ENCODE measurements at places on chromosomes 11 and 22.

- DNase-seq, result peak; percentile 62
These were observed 667 bp downstream of the CD81 start for GRCh38 chr11:2377511-2378443.

DNA sequence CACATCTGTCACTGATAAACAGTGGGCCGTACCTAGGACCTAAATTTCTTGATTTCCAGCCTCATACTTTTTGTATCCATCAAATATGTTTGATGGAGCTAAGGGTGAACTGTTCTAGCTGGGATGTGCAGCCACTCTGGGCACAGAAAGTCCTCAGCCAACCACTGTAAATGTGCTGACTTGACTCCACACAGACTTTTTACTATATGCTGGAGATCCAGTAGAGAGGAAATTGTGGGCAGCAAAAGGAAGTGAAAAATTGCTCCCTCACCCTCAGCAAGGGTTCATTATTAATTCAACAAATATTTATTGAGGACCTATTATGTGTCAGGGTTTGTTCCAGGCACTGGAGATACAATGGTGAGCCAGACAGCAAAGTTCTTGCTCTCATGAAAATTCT is 54.2 kb upstream of the AMPD3 start:
- DNase-seq, result no peak

DNA sequence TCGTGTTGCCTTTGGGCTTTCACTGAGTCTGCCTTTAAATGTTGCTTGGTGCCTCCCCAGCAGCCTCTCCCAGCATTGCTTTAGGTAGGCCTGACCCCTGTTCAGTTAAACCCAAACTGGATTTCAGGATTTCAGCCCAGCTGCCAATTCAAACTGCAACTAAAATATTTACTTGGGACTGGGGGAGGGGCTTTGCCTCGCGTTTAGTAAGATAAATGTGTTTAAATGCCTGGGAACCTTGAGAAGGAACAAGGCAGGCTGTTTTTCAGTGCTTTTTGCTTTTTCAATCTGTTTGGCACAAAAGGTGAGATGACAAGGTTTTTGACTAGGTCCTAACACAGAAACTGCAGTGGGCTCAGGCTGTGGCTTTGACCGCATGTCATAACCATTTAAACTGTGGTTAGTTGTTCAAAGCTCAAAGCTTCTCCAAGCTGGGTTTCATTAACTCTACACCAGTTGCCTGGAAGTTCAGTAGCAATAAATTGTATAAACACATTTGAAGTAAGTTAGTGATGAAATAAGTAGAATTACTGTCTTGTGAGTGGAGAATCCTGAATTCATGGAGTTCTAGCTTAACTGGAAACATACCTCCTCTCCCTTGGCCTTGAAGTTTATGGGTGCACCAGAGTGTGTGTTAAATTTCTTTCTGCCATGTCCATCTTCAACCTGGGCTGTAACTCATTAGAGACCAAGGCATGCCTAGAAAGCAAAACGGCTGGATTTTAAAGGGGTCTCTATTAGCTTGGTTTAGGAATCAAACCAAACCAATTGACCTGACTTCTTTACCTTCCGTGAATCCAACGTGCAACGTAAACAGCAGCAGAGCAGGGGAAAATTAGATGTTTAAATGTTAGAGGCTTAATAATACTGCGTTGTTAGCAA is 3.6 kb downstream of the PKNOX2 start:
- no peak for DNase-seq

GRCh38 chr11:76781046-76781801 is 1.9 kb upstream of the TSKU start:
- DNase-seq, result no peak

DNA sequence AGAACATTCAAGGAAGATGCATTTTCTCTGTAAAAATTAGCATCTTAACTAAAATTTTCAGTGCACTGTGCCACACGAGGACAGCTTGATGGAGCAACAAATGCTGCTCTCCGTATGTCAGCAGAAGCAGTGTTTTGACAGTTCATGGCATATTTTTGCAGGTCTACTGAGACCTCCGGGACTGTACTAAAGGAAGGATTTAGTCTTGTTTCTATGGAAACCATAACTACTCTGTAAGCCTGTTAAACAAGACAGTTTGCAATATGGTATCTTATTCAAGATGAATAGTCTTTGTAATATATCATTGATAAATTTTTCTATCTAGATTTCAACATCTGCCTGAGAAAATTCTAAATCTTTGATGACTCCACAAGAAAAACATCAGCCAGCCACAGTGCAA is 184.0 kb upstream of the GUCY1A2 start:
- no peak for DNase-seq

DNA sequence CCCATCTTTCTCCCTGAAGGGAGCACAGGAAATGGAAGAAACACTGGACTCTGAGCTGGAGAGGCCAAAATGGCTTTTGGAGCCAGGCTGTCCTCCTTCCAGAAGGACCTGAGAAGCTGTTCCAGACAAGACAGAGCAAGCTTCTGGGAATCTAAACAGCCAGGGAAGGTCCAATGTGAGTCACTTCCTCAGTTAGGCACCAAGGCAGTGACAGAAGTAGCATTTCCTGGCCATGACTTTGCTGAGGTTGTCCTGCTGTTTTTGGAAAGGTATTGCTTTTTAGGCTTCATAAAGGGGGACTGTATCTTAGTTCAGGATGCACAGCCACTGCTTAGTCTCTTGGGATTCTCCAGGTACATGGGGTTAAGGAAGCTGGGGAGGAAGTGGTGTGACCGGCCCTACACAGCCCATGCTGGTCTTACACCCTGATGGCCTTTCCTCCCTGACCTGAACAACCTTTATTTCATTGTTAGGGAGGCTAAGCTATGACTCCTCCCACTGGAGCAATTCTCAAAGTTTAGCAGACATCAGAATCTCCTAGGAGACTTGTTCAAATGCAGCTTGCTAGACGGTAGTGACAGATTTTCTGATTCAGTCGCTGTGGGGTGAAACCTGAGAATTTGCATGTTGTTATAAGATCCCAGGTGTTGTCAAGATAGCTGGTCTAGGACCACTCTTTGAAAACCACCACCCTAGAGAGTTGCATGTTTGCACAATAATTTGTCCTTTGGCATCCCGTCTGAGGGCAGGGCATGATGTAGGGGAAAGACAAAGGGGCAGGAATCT is 6.8 kb upstream of the INSC start:
- no peak for DNase-seq

GRCh38 chr11:14645015-14645912 is 1.7 kb downstream of the PDE3B start:
- DNase-seq, result peak; percentile 47

- DNase-seq, result peak; percentile 22
These were observed 865.1 kb upstream of the CNTN5 start for GRCh38 chr11:98155696-98156095.

GRCh38 chr11:34620820-34621792 is at the start of gene EHF:
TSS of gene EHF (plus strand) at chr11:34621093. CDS start at chr11:34642631, 21,538 bp downstream.
- DNase-seq, result no peak

GRCh38 chr11:46896719-46897406 is 21.5 kb downstream of the LRP4 start:
- peak; percentile 22 for DNase-seq

DNA sequence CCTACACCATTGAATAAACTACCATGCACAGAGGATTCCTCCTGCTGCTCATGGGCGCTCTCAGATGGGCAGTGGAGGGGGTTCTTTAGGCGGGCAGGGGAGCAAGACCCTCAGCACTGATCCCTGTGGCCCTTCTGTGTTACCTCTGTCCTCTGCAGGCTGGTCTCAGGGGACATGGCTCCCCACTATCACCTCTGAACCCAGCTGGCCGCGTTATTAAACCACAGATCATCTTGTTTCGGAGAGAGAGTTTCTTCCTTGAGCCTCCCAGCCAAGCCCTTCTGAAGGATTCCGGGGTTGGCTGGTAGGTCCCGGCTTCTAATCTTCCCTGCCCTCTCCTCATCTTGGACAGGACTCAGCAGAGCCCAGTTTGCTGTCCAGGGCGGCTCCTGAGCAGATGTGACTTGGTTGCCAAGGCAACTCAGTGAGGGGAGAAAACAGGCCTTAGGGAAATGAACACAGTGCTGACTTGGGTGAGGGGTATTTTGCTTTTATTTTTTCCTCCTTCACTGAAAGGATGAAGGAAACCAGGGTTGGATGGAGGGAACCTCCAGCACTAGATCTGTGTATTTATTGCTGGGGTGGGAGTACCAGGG is 13.3 kb downstream of the APOL3 start:
- no peak for DNase-seq

- no peak for DNase-seq
These were observed 31.9 kb downstream of the ATG13 start for GRCh38 chr11:46649180-46649738.

GRCh38 chr11:133997554-133997953 is 40.8 kb upstream of the IGSF9B start:
- DNase-seq, result no peak

All from NCI-H345 (cell line).